ENCODE measurements at places on chromosomes 3 and 15.

GRCh38 chr15:94324835-94325767 is 93.7 kb downstream of the MCTP2 start:
- no peak for ATAC-seq

DNA sequence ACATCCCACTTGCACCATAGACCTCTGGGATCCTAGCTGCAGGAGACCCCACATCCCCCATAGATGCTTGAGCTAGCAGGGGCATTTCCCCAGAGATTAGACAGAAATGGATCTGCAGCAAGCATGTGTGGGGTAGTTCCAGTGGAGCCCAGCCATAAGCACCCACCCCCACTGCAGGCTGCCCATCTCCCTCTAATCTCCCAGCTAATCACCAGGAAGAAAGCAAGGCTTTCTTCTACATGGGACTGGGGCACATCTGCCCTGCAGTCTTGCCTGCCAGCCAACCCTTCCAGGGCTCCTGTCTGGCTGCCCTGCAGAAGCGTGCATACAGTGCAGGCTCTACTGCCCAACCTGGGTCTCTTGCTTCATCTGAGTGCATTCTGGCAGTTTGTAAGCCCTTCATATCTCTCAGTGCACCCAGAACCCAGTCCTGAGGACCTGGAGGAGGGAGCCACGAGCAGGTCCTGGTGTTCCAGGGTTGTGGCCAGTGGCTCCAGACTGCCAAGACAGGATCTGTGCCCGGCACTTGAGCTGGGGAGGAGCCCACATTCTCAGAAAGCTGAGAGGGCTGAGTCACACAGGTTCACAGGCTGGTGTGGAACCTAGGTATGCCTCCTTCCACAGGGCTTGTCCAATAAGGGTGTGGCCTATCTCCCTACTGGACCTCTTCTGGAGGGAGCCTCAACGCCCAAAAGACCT is 49.9 kb upstream of the IGSF11 start:
- ATAC-seq: no peak

DNA sequence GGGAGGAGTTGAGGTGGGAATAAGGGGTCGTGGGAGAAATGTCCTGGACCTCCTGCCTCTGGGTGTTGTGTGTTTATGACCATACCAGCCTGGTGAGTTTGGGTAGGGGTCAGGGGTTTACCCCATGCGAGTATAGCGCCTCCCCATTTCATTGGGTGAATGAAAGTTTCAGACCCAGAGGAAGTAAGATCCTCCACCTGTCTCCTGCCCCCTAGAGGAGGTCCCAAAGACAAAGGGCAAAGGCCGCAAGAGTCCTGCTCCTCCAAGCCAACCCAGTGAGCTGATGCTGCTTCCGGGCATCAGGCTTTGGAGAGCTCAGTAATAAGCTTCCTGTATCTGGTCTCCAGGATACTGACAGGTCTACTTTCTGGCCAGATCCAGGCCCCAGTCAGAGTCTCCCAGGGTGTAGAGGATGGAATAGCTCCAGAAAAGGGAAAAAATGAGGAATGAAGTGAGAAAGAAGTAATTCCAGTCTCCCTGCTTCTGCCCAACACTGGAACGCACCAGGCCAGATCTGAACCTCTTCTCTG is 6.4 kb upstream of the TBC1D21 start:
- ATAC-seq: no peak

DNA sequence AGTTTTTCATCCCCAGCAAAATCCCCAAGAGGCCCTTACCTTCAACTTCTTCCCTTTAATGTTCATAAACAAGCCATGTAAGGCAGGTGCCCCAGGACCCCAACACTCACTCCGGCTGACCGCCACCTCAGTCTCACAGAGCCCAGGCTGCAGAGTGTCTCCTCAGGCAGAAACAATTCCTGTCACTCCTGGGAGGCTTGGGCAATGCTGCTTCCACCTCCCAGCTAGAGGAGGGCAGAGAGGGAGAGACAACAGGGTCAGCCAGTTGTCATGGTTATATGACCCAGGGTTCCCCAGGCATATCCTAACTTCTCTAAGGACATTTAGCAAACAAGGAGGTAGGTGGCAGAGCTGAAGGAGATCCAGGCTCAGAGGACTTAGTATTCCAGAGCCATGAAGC is at the start of gene PLIN1:
Gene PLIN1, minus strand, starts transcription at position 156 of the 400 bp plus-strand sequence. CDS start 1,878 bp downstream, outside the sequence.
- ATAC-seq: no peak

- no peak for ATAC-seq
These were observed 248.7 kb upstream of the C2CD4B start for GRCh38 chr15:62413786-62414185.

GRCh38 chr3:8764528-8764927 is 4.9 kb downstream of the OXTR start:
- ATAC-seq: no peak

DNA sequence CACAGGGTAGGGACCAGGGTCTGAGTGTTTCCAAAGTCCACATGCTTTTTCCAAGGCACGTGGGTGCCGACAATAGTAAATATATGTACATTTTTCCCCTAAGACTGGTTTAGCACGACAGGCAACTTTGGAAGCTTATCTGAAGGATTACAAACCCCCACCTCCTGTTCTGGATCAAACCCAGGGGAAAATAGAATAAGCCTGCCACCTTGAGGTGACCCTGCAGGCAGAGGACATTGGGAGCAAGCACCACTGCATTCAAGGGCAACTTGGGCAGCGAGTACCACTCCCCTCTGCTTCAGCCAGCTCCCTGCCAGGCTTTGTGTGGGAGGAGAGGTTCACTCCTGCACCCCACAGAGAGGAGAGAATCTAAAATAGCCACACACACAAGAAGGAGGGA is 44.8 kb downstream of the KBTBD12 start:
- ATAC-seq: peak; percentile 47

DNA sequence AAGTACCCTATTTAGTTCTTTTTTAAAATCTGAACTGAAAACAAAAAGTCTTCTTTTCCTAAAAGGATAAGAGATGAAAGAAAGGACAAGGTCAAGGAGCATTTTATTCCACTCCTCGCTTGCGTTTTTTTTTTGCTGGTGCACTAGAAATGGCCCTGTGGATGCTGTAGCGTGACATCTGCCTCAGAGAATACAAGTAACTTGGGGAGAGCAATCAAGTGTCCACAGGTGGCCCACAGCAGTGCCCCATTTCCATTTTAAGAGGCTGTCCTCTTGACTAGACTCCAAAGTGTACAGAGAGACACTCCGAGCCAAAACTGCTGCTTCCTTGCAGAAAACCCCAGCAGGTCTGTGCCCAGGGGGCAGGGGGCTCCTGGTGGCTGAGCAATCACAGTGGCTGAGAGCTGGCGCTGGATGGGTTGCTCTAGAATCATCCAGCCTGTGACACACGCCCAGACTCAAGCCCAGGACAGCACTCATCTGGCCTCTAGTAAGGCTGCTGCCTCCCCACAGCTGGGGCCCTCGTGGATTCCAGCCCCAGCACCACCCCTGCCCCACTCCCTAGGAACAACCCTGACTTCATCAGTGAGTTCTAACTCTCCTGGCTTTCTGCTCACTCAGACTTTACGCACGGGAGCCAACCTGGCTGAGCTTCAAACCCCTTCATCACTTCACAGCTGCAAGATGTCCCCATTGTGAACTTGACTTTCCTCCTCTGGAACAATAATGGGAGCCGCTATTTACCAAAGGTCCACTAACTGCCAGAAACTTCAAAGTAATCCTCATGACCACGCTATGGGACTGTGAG is 71.1 kb upstream of the SPATA12 start:
- ATAC-seq: no peak

DNA sequence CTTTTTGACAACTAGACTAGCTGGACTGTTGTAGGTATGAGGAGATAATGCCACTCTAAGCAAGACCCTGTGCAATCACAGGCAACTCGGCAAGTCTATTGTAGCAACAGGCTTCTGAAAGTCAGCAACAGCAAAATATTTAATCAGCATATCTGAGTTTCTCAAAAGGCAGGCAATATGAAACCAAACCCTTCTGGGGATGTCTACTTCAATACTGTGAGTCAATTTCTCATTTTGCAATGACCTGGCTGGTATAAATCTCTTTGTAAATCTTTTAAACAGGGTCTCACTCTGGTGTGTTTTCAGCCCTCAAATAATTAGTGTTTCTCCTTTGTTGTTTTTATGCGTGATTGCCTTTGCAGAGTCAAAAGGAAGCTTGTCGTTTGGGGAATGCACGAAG is 1044.5 kb downstream of the NTRK3 start:
- ATAC-seq: no peak

- no peak for ATAC-seq
These were observed 2.1 kb downstream of the TRIM69 start for GRCh38 chr15:44738340-44738984.

DNA sequence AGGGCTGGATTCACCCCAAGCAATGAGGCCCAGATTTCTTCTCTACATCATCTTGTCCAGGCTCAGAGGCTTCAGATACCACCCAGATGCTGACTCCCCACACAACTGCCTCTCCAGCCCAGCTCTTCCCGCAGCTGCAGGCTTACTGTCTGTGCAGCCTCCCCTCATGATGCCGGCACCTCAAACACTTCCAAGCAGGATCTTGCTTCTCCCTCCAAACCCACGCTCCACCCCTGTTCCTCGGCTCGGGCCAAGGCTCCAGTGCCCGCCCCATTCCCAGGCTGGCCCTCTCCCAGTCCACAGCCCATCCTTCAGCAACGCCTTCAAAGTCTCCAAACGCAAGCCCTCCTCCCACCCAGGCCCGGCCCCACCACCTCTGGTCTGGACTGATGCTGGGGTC is 159.2 kb upstream of the LINGO1 start:
- ATAC-seq: no peak

DNA sequence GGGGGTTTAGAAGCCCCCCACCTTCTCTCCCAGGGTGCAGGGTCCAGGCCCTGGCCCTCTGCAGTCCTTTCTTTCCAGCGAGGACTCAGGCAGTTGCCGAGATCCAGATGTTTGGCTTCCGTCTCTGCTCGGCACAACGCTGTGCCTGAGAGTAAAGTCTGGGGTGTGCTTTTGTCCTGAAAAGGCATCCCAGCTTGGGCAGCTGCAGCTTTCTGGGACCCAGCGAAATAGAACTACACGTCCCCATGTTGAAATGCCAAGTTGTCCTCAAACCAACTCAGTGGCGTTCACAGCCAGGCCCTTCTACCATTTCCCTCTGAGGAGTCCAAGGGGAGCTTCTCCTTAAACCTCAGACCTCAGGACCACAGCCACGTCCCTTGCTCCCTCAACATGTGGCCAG is 23.1 kb downstream of the FGD5 start:
- ATAC-seq: no peak

- no peak for ATAC-seq
These were observed 20.4 kb upstream of the COPG1 start for GRCh38 chr3:129228891-129229585.

DNA sequence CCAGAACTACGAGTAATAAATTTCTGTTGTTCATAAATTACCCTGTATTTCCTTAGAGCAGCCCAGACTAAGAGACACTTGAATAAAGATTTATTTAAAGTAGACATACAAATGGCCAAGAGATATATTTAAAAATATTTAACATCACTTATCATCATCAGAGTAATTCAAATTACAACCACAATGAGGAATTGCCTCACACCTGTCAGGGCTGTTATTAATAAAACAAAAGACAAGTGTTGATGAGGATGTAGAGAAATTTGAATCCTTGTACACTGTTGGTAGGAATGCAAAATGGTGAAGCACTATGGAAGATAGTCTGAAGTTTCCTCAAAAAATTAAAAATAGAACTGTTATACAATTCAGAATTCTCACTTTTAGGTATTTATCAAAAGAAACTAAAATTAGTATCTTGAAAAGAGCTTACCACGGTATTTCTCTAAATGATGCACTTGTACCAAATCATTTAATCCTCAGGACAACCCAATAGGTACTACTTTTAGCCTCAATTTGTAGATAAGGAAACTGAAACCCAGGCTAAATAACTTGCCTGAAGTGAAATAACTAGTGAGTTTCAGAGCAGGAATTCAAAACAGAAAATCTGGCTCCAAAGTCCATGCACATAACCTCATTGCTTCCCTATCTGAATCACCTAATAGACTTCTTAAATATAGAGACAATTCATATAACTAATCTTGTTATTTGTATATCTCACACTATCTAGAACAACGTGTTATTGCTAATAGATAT is 69.4 kb downstream of the ZBTB20 start:
- ATAC-seq: no peak

DNA sequence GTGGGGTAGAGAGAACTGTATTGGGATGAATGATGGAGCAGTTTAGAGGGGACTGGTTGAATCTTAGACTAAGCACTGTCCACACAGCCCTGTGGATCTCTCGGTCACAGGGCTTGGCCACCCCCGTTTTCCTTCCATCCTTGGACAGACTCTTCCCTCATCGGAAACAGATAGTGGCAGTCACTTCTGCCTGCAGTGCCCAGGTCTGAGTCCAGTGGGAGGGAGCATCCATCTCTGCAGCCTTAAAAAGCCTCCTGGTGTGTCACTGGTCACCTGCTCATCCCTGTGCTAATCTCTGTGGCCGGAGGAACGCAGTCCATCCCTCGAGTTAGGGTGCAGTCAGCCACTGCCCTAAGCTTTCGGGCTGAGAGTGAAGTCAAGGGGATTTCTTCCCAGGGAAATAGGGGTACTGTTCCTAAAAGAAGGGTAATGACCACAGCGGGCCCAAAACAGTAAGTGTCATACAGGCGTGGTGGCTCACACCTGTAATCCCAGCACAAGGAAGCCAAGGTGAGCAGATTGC is 32.0 kb downstream of the PLA2G4D start:
- ATAC-seq: no peak

DNA sequence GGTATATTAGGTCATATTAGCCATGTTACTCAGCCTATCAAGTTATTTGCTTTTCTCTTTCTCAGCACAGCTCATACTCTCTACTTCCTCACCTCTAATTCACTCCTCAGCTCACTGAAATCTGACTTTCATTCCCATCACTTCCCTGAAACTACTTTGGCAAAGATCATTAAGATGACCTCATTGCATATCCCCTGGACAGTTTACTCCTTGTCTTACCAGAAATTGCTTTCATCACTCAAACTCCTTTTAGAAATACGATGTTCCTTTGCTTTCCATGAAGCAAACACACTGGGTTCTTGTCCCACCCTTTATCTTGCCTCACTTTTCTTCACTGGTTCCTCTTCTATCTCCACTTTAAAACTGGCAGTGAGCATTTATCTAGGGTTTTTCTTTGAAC is 354.4 kb downstream of the TUSC7 start:
- ATAC-seq: no peak

DNA sequence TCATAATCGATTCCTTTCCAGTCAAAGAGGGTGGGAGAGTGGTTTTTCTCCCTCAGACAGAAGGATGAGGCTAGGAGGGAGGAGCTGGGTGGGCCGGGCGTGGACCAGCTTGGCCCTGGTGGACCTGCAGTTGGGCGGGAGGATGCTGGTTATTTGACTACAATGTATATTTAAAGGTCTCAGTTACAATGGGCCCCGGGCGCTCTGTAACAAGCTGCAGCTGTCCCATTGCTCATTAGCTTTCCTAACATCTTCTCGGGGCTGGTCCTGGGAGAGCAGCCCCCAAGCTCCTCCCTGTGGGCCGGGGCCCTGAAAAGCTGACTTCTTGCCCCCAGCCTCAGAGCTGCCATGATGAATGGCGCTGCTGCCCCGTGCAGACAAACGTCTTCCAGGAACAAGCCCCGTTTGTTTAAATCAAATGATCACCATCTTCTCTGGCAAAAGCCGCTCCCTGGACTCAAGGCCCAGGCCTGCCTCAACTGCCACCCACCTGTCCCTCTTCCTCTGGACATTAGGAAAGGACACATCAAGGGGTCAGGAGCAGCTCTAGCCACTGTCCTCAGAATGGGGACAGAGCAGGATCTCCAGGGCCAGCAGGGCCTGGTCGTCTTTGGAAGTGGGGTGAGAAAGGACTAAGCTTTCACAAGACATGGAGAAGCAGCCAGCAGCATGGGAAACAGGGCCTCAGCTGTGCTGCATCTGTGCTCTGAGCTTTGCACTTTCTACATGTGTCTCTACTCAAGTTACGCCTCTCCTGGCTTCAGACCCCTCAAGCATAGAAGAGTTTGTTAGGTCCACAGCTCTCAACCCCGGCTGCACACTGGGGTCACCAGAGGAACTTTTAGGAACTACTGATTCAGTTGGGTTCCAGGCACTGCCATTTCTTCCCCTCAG is 38.6 kb downstream of the MAGEF1 start:
- no peak for ATAC-seq
